ENCODE measurements at places on chromosomes 1 and 21.

DNA sequence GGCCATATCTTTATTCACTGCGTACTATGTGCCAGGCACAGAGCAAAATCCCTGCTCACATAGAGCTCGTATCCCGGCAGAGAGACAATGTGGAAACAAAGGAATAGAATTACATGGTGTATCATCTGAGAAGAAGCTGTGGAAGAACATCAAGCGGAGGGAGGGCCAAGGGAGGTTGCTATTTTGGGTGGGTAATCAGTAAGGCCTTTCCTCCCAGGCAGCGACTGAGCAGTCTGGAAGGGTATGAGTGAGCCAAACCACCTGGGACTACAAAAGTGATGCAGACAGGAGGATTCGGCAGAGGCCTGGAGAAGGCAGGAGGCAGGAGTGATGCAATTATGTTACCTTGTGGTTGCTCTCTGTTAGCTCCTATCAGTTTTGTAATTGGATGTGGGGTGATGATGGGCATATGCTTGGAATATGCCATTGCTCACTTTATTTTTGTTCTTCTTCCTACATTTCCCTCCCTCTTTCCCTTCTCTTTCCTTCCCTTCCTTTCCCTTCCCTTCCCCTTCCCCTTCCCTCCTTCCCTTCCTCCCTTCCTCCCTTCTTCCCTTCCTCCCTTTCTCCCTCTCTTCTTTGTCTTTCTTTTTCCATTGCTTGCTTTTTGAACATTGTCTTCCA is 172.9 kb downstream of the DISC1 start:
- DNase-seq, result no peak

DNA sequence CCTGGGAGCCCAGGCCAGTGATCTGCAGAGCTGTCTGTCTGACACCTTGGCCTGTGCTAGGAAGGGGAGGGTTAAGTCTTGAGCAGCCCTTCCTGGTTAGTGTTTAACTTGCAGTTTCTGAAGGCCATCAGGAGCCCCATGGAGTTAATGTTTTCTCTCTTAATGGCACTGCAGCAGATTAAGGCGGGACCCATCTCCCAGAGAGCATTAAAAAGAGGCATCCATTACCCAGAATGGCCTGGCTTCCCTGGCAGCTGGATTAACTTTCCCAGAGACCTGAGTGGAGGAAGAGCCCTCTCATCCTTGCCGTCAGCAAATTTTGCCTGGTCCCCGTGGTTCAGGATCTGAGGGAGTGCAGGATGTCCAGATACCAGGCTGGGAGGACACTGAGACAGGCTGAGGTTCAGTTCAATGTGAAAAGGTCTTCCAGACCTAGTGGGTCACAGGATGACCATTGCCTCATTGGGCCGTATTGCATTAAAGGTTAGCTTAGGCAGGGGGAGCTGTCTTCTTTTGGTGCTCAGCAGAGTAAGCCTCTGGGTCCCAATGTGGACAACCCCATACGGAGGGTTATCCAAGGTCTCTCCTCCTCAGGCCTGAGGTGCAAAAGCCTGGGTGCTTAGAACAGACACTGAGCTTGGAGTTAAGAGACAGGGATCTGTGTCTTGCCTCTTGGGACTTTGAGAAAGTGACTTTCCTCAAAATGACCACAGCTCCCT is 522.6 kb downstream of the PTPRU start:
- DNase-seq, result no peak

- DNase-seq, result no peak
Observed at GRCh38 chr1:52427152-52427551, 22.8 kb downstream of the PRPF38A start.

GRCh38 chr1:41440321-41441085 is 44.0 kb downstream of the EDN2 start:
- DNase-seq, result no peak

GRCh38 chr1:20152599-20152930 is 13.4 kb downstream of the PLA2G2F start:
- no peak for DNase-seq

- no peak for DNase-seq
Observed at GRCh38 chr21:26833460-26833939, 11.7 kb downstream of the ADAMTS1 start.

GRCh38 chr1:235011064-235011598 is 117.5 kb downstream of the TOMM20 start:
- no peak for DNase-seq

GRCh38 chr21:45724345-45724961 is 80.9 kb downstream of the PCBP3 start:
- no peak for DNase-seq

DNA sequence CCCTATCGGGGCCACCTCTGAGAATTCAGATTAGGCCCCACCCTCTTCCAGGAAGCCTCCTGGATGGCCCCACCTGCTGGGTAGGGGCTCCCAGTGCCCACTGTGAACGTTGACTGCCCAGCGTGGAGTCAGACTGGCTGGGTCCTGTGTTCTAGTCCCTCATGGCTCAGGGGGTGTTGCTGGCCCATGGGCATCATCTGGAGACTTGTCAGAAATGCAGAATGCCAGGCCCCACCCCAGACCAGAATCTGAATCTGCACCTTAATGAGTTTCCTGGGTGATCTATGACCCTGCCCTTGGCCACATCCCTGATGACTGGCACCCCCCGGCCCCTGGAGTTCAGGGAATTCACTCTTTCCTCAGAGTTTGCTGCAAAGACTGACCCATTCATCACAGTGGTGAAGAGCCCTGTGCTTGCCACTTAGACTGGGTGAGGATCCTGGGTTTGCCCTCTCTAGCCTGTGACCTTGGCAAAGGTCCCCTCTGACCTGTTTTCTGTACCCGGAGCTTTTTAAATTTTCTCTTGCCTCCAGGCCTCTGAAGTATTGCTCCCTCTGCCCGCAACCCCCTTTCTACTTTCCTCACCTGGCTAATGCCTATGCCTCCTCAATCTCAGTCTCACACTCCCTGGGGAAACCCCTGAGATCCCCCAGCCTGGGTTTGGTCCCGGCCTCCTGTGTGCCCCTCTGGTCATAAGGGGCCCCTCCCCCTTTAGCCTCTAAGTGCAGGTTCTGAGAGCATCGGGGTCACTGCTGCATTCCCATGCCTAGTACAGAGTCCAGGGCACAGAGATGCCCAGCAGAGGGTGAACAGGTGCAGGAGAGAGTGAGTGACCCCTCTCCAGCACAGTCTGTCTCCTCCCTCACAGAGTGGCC is 184.2 kb downstream of the MATN1 start:
- no peak for DNase-seq

GRCh38 chr1:39113109-39113743 is 87.1 kb downstream of the NDUFS5 start:
- no peak for DNase-seq

GRCh38 chr1:23198373-23198772 is 18.9 kb downstream of the HTR1D start:
- DNase-seq, result peak; percentile 76

DNA sequence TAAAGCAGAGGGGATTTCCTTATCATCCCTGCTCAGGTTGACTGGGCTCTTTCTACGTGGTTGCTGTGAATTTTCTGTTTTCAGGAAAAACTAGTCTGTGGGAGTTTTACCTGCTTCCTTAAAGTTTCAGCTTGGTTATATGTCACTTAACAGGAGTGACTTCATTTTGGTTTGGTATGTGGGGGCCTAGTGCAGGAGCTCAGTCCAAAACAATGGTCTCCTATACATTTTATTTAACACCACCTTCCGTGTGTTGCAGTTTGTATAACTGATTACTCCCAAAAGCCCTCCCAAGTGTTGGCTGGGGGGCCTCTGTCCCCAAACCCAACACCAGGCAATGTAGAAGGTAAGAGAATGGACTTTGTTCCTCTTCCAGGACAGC is 5.3 kb downstream of the IL23R start:
- no peak for DNase-seq

DNA sequence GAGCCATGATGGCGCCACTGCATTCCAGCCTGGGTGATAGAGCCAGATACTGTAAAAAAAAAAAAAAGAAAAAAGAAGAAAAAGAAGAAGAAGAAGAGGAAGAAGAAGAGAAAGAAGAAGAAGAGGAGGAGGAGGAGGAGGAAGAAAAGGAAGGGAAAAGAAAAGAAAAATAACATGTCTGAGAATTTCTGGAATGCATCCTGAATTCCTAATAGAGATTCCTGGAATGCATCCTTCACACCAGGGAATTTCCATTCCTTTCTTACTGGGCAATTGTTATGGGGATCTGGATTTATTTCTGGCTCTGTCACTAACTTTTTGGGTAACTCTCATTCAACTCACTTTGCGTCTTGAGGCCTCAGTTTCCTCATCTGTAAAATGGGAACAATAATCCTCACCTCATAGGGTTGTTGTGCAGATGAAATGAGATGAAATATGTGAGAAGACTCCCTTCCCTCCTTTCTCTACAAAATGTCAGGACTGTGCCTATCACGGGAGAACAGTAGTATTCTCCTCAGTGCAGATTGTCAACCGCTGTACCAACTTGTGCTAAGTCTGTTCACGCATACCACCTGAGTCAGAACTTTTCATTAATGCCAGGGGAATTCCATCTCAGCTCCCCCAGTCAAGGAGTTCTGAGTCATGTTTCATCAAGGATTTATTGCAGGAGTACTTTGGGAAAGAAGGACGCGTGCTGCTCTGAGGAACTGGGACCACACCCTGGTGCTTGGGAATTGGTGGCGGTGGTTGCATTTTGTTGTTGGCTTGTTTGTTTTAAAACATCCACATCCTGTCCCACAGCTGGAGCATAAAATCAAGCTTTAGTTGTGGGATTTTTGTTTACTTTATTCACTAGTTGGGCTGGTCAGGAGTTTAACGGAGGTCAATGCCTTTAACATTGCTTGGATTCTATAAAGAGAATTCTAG is 42.4 kb upstream of the ROR1 start:
- DNase-seq, result peak; percentile 96

- no peak for DNase-seq
Observed at GRCh38 chr1:7153464-7153863, 368.2 kb downstream of the CAMTA1 start.

- DNase-seq, result no peak
Observed at GRCh38 chr1:8989821-8990220, 36.4 kb downstream of the SLC2A7 start.

DNA sequence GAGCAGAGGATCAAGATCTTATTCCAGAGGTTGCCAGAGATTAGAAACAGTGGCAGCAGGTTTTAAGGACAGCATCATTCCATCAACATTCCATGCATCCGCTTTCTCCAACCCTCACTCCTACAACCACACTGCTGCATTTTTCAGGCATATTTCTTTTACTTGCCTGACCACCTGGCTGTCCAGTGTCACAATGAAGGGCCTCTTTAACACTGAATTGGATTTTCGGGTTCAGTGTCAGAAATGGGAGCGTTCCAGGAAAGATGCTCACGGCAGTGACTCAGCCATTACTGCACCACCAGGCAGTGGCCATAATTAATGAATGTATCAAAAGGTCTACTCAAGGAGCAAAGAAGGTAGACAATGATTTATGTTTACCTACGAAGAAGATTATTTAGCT is 200.4 kb upstream of the ESRRG start:
- no peak for DNase-seq

DNA sequence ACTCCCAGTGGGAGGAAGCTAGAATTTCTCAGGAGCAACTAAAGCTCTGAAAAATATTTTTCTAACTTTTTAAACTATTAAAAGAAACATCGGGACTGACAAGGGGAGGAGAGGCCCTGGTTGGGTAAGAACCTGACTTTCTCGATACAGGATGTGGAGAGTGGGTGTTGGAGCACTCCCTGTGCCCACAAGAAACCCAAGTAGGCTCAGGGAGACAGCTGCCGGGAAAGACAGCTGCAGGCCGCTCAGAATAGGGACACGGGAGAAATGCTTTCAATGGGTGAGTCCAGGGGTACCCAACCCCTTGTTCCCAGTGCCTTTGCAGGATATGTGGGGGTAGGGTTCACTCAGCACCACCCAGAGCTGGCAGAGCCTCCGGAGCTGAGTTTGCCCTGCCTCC is 43.6 kb downstream of the PLEKHA6 start:
- DNase-seq, result no peak

DNA sequence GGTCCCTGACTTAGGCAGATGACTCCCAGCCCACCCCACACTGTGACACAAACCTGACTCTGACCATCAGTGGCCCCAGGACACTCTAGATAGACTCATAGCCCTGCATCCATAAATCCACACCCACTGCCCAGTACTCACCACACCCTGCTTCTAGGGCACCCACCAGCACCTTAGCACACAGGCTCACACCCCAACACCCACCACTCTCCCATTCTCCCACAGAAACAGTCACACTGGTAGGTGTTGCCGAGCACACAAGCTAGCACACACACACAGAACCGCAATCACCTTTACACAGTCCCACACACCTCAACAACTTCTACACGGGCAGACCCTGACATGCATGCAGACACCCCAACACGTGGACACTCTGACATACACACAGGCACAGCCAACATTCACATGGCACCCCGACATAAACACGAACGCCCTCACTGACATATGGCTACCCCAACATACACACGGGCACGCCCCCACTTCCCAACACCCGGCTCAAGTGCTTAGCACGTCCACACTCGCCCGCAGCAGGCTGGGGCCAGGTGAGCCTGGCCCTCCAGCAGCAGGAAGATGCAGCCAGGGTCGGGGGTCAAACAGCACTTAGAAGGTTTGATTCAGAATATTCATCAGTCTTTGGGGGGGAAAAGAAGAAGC is 105.5 kb upstream of the TARDBP start:
- DNase-seq, result no peak

DNA sequence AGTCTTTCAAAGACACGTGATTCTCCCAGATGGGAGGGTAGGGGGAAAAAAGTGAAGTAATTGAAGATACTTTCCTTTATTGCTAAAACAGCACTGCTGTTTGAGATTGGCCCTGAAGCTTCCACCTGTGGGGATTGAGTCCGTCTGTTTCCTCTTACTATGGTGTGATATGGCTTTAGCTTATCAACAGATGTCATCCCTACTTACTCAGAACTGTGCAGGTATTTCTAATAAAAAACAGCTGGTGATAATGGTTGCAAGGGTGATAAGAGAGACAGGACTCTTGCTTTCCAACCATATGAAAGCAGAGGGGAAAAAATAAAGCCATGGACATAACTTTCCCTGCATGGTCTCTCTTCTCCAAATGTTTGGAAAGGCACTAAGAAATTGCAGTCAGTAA is 41.7 kb upstream of the C8B start:
- DNase-seq, result no peak

GRCh38 chr1:168220470-168220871 is 5.3 kb upstream of the SFT2D2 start:
- DNase-seq, result no peak

GRCh38 chr1:232675260-232675659 is 45.3 kb upstream of the SIPA1L2 start:
- no peak for DNase-seq

DNA sequence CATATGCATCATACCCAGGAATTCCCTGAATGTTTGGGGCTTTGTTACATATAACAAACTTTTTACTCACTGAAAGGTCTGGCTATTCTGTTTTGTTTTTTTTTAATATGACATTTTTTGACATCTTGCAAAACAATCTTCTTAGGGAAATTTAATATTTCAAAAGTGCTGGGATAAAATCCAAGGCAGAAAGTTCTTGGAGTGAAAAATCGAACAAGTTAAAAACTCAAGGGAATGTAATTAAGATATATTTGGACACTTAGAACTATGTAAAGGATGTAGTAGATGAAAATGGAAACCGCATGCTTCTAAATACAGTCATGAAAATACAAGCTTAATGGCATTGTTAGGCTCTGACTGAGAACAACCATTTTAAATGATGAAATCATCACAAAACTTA is 8.6 kb downstream of the CHODL start:
- no peak for DNase-seq

GRCh38 chr1:21966247-21967000 is 10.4 kb upstream of the CELA3B start:
- DNase-seq, result peak; percentile 74

Data from BJ (cell line).